Neural crest cell (in vitro differentiated cells): ENCODE measurements at places on chromosomes 11 and 22.

DNA sequence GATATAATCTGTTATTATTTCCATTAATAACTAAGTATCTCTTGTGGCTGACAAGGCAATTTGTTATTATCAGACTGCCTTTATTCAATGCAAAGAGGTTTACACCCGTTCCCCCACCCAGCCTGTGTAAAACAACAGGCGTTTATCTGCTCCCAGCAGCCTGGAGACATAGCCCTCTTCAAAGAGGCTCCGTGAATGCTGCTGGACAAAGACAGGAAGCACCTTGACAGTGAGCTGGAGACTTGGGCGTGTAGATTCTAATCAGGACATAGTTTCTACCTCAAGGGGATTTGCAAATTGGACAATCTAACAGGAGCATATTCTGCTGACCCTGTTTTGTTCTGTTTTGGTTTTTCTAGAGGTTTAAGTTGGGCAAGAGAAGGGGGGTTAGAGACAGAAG lies 733.0 kb upstream of the KIRREL3 start:
- H3K27me3 ChIP-seq, result no peaks in the 10 kb centered on the region
- no peak for DNase-seq
- peaks cover 5% of the 10 kb centered on the region for H3K4me1 ChIP-seq
- H3K27ac ChIP-seq, result no peak overlapping the region
- H3K4me3 ChIP-seq, result no peak overlapping the region

GRCh38 chr11:123174196-123175183 lies 20.6 kb downstream of the CLMP start:
- H3K4me3 ChIP-seq, result no peak overlapping the region
- no peaks in the 10 kb centered on the region for H3K36me3 ChIP-seq
- no peak for DNase-seq
- no peaks in the 10 kb centered on the region for H3K27me3 ChIP-seq
- H3K27ac ChIP-seq, result no peak overlapping the region

- no peak overlapping the region for H3K4me3 ChIP-seq
- peak overlapping the region; percentile 57 for H3K27ac ChIP-seq
- H3K27me3 ChIP-seq, result no peaks in the 10 kb centered on the region
- H3K4me1 ChIP-seq, result no peaks in the 10 kb centered on the region
Measured at GRCh38 chr11:46711303-46711702, 7.7 kb upstream of the F2 start.

DNA sequence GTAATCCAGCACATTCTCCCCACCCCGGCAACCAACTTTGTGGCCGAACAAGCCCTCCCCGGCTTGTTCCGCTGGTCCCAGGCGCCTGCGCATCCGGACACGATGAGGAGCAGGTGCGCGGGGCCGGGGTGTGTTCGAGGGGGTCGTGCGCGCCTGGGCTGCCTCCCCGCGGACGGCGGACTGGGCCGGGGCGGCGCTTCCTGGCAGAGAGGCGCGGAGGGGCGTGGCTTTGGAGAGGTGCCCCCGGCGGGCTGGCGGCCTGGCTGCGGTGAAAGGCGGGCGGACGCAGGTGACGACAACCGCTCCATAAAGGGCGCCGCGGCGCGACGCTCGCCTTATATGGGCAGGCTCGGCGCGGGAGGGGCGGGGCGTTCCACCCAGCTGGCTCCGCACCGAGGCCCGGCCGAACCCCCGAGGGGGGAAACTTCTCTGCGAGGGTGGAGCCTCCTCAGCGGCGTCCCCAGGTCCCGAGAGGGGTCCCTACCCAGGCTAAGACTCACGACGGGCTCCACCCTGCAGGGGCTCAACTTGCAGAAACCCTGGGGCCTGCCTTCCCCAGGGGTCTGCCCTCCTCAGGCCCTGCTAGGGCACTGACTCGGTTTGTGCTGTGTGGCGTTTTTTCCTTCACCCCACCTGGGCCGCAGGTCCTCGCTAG lies 26.4 kb downstream of the TXN2 start:
- H3K4me3 ChIP-seq, result peak overlapping the region; percentile 41
- no peak overlapping the region for H3K27ac ChIP-seq
- peaks cover 19% of the 10 kb centered on the region for H3K4me1 ChIP-seq
- no peaks in the 10 kb centered on the region for H3K27me3 ChIP-seq

DNA sequence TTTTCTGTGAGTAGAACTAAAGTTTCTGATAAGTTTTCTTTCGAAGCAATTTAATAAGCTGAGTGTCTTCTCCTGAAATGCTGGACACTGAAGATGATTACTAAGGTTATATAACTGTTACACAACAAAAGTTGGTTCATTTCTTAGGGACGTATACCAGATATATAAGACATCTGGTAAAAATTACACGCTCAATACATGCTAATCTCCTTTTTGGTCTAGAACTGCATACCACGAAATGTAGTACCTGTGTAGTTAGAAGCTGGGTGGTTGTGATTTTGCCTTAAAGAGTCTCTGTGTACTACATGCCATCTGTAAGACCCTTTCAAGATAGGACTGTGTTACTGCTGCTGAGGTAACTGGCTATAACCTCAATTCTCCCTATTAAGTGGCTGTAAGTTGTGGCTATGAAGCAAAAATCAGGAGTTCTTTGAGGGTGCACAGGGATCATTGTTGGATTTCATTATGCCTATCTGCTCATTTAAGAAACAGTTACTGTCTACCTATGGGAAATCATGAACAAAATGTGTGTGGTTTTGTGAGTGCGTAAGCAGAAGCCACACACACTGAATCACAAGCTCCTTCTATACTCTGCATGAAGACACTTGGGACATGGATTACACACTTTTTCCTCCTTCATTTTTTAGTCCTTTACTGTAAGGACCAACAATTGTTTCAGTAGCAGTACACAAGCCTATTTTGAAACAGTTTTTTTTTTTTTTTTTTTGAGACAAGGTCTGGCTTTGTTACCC lies 195.9 kb downstream of the SWAP70 start:
- DNase-seq, result no peak
- no peaks in the 10 kb centered on the region for H3K36me3 ChIP-seq
- H3K27ac ChIP-seq, result no peak overlapping the region
- peaks cover 15% of the 10 kb centered on the region for H3K4me1 ChIP-seq

- DNase-seq, result no peak
- no peaks in the 10 kb centered on the region for H3K27me3 ChIP-seq
Measured at GRCh38 chr11:27150098-27150497, 109.5 kb downstream of the BBOX1 start.

DNA sequence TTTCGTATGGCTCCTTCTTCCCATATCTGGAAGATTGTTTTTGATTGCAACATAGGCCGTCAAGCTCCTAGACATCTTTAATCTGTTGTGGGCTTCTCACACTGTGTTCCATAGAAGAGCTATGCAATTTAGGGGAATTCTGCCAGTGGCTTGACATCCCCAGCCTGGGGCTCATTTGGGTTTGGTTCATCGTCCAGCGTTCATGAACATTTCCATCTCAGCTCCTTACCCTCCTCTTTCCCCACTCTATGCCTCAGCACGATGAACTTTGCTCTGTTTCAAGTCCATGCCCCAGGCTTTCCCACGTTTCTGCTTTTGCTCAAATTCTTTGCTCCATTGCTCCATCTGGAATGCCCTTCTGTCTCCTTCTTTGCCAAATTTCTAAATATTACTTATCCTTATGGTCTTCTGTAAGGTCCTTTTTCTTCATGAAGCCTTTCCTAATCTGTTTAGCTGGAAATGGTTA lies 26.1 kb upstream of the CLMP start:
- H3K27me3 ChIP-seq, result no peaks in the 10 kb centered on the region
- no peak overlapping the region for H3K27ac ChIP-seq
- peaks cover 22% of the 10 kb centered on the region for H3K4me1 ChIP-seq
- no peak for DNase-seq

DNA sequence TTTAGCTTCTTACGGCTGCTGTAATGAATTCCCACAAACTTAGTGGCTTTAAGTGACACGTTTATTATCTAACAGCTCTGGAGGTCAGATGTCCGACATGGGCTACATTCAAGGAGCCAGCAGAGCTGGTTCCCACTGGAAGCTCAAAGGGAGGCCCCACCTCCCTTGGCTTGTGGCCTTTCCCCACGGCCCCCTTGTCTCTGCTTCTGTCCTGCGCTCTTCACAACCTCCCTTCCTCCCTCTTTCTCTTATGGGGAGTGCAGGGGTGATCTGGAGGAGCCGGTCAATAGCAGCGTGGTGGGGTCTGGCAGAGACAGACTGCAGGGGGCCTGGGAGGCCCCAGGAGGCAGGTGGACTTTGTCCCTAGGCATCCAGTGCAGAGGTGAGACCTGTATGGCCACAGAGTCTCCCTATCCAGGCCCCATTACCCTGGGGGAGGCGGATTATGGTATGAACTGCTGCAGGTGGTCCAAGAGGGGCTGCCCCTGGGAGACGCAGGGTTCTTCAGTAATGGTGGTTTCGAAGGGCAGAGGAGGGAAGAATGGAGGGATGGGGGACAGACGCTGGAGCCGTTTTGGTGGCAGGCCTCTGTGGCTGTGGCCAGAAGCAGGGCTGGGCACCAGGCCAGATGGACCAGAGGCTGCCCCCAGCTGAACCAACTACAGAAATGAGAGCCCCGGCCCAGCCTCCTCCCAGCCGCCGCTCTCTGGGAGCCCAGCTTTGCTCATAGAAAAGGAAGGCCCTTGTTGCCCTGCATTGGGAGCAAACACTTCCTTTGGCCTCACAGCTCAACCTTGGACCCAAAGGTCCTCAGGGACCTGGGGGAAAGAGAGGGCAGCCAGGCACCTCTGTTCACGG lies 30.7 kb upstream of the KCNQ1OT1 start:
- H3K27ac ChIP-seq, result no peak overlapping the region
- H3K4me1 ChIP-seq, result peaks cover 67% of the 10 kb centered on the region
- DNase-seq, result no peak
- peaks cover 36% of the 10 kb centered on the region for H3K27me3 ChIP-seq
- H3K36me3 ChIP-seq, result no peaks in the 10 kb centered on the region

GRCh38 chr11:128467610-128468041 lies 119.7 kb downstream of the ETS1 start:
- H3K27ac ChIP-seq, result peak overlapping the region; percentile 89
- H3K36me3 ChIP-seq, result peaks cover 4% of the 10 kb centered on the region
- peak; percentile 21 for DNase-seq
- H3K4me1 ChIP-seq, result peaks cover 29% of the 10 kb centered on the region

DNA sequence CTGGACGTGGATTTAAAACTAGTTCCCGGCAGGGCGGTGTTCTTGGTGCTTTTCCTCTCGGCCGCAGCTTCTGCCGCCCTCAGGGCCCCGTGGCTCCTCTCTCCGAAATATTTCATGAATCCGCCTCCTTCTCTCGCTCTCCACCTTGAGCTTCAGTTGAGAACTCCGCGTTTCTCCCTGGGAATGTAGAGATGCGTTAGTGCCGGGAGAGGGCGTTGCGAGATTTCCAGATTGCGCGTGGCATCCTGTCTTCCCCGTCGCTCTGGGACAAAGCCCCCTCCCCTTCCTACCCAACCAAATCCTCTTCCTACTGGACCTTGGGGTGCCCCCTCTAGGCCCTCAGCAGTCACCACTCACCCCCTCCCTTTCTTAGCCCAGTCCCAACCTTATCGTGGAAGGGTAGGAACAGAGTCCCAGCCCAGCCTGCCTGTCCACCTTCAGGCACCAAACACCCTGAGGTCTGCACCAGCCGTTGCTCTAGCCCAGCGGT lies 15.5 kb upstream of the RAC2 start:
- peaks cover 11% of the 10 kb centered on the region for H3K4me1 ChIP-seq
- H3K4me3 ChIP-seq, result no peak overlapping the region
- H3K36me3 ChIP-seq, result no peaks in the 10 kb centered on the region
- H3K27ac ChIP-seq, result no peak overlapping the region
- H3K27me3 ChIP-seq, result peaks cover 53% of the 10 kb centered on the region

GRCh38 chr22:24731761-24732160 lies 42.8 kb downstream of the PIWIL3 start:
- H3K4me3 ChIP-seq, result no peak overlapping the region
- H3K27ac ChIP-seq, result no peak overlapping the region
- no peak for DNase-seq
- H3K4me1 ChIP-seq, result peaks cover 13% of the 10 kb centered on the region
- H3K36me3 ChIP-seq, result no peaks in the 10 kb centered on the region
- no peaks in the 10 kb centered on the region for H3K27me3 ChIP-seq

DNA sequence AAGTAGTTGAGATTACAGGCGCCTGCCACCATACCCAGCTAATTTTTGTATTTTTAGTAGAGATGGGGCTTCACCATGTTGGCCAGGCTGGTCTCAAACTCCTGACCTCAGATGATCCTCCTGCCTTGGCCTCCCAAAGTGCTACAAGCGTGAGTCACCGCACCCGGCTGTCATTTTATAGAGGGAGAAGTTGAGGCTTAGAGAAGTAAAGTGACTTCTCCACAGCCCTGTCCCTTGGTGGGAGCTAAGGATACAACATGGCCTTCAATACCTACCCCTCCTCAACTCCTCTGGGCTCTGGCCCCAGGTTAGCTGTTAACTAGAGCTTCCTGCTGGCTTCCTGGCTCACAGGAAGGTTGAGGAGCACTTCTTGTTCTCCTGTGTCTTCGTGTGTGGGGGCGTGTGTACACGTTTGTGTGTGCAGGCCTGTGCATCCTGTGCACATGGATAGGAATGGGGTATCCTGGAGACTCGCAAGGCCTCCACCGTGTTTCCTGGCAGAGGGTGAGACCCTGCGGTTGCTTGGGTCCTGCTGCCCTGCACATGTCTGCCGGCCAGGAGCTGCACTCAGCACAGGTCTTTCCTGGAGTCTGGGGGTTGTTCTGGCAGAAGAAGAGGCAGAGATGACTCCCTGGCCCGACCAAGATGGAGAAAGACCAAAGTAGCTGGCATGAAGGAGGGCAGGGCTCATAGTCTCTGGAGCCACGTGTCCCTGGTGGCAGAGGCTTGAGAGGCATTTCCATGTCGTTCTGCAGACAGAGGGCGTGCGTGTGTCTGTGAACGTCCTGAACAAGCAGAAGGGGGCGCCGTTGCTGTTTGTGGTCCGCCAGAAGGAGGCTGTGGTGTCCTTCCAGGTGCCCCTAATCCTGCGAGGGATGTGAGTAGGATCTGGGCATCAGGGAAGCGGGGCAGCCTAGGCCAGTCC lies 2.4 kb downstream of the SIDT2 start:
- no peak overlapping the region for H3K27ac ChIP-seq
- DNase-seq, result peak; percentile 58
- H3K27me3 ChIP-seq, result no peaks in the 10 kb centered on the region
- peak overlapping the region; percentile 96 for H3K4me3 ChIP-seq
- no peaks in the 10 kb centered on the region for H3K36me3 ChIP-seq

DNA sequence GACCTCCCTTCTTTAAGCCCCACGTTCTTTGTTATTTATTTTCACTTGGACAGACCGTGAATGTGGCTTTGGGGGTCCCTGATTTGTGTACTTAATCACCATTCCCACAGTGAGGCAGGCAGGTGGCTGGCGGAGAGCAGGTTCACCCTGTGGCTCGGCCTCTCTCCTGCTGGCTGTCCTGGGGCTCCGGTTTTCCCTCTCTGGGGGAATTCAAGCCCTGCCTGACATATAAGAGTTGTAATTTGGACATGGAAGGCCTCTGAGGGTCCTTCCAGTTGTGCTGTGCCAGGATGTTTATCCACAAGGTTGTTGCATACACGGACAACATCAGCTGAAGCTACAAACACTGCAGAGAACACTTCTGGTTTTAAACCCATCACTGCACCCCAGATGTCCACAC lies 824.5 kb downstream of the TBC1D22A start:
- no peaks in the 10 kb centered on the region for H3K36me3 ChIP-seq
- H3K4me3 ChIP-seq, result no peak overlapping the region
- DNase-seq, result no peak
- peaks cover 2% of the 10 kb centered on the region for H3K27me3 ChIP-seq
- no peaks in the 10 kb centered on the region for H3K4me1 ChIP-seq
- H3K27ac ChIP-seq, result no peak overlapping the region

GRCh38 chr22:35023692-35024363 lies 42.1 kb upstream of the ISX start:
- H3K4me3 ChIP-seq, result no peak overlapping the region
- H3K4me1 ChIP-seq, result peaks cover 5% of the 10 kb centered on the region
- no peaks in the 10 kb centered on the region for H3K36me3 ChIP-seq
- peak; percentile 92 for DNase-seq
- H3K27ac ChIP-seq, result no peak overlapping the region
- peaks cover 55% of the 10 kb centered on the region for H3K27me3 ChIP-seq

GRCh38 chr11:129611661-129612446 lies 203.8 kb upstream of the TMEM45B start:
- no peak overlapping the region for H3K4me3 ChIP-seq
- no peaks in the 10 kb centered on the region for H3K36me3 ChIP-seq
- no peak overlapping the region for H3K27ac ChIP-seq
